NCI-H1930 (cell line): ENCODE measurements at places on chromosomes 12 and 14.

DNA sequence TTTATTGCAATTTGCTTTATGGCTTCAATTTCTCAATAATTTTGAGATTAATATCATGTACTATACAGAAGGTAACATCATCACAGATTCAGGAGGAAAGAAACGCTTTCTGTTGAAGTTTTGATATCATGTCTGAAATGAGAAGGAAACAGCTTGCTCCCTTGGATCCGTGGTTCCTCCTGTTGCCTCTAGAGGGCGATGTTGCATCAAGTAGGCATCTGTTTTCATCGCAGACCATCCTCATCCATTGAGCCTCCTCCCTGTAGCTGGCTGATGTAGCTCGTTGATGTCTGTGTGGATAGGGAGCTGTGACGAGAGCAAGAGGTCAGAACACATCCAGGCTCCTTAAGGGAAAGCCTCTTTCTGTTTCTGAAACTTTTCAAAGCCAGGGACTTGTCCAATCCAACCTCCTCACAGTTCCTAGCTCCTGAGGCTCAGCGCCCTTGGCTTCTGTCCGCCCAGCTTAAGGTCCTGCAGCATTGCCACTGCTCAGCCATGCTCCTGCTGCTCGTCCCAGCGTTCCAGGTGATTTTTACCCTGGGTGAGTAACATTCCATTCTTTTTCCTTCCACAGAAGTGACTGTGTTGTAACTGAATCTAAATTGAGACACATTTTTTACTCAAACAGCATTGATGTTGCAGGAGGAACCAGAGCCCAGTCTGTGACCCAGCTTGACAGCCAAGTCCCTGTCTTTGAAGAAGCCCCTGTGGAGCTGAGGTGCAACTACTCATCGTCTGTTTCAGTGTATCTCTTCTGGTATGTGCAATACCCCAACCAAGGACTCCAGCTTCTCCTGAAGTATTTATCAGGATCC, 304.8 kb upstream of the OR4E1 start:
- DNase-seq, result peak; percentile 66

DNA sequence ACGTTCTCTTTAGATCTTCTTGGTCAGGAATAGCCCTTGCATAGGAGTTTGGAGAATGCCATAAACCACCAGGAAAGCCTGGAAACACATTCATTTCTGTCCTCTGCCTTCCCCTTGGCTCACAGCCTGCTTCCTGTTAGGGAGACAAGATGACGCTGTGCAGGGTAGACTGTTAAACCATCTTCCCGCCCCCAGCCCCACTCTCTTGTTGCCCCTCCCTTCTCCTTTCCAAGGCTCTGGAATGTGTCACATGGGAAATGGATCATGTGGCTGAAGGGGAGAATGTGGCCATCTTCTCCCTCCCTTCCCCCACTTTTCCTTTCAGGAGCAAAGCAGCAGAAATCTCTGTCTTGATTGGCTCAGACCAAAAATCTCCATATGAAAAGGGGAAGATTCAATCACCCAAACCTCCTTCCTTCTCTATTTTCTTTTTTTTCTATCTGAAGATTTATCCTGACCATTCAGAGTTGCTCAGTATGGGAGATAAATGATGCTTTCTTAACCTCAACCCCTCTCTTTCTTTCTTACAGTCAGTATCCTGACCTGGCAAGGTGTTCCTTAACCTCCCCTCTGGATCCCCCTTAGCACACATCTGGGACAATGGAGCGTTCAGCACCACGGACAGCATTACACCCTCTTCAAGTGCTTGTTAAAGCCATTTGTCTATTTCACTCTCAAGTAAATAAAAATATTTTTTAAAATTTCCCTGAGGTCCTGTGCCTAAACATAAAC, 11.4 kb downstream of the GPR19 start:
- DNase-seq, result peak; percentile 80

DNA sequence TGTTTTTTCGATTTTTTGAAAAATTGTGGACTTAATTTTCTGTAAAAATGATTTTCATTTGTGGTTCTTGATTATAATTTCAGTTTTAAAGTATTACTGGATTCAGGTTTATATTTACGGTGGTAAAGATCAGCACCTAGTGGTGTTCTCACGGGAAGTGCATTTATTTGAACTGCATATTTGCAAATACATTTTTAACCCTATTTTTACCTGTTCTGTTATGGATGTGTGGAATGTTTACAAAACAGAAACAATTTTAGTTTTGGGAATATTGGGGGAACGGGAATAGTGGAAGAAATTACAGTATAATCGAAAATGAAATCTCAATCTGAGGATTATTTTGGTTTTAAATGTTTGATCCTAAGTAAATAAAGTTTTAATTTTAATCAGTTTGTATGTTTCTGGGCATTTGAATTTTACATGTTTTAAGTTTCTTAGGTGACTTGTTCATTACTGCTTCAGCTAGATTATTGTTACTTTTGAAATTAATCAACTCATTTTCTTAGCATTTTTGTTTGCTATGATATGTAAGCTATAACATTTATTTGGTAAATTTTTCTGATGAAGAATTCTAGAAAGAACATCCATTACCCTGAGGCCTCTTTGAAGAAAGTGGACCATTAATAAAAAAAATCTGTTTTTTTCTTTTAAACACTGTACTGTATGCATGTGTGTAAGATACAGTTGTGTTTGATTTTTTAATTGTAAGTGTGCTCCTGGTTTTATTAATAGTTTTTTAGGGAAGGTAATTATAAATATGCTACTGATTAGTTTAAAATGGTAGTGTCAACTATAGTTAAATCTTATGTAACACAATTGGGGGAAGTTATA, 942 bp downstream of the ATF7IP start:
- no peak for DNase-seq

- no peak for DNase-seq
Observed at GRCh38 chr12:50073712-50074111, 11.4 kb upstream of the SMARCD1 start.

- DNase-seq, result no peak
Observed at GRCh38 chr12:87679251-87679650, 349.9 kb downstream of the C12orf50 start.

- no peak for DNase-seq
Observed at GRCh38 chr14:99626041-99626648, 18.8 kb upstream of the HHIPL1 start.

DNA sequence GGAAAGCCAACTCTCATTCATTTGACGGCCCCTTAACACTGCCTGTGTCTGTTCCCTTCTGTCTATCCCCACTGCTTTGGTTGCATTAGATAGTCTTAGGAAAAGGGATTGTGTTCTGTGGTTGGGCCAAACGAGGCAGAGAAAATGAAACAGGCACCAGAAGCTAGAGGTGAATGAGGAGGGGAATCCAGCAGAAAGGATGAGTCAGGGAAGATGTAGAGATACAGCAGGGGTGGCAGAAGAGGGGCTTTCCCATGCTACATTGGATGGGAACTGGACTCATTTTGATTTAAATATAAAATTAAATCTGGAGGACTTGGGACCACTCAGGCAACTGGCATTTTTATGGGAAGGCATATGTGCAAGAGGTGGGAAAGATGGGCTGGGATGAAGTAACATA, 43.3 kb downstream of the OTOGL start:
- DNase-seq, result no peak

DNA sequence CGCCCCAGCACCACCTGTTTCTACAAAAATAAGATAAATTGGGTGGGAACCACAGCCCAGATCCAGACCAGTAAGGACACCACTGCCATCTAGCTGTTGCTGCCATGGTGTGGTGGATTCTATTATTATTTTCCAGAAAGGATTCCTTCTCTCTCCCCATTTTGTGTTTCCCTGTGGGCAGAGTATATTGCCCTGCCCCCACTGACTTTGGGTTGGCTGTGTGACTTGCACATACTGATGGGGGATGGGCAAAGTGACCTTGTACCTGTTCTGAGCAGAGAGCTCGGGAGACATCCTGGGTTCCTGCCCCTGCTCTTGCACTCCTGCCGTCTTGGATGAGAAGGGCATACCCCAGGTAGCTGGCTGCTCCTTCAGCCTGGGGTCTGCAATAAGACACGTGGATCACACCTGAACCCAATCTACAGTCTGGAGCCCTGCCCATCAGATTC, 24.3 kb downstream of the MOAP1 start:
- DNase-seq, result no peak

DNA sequence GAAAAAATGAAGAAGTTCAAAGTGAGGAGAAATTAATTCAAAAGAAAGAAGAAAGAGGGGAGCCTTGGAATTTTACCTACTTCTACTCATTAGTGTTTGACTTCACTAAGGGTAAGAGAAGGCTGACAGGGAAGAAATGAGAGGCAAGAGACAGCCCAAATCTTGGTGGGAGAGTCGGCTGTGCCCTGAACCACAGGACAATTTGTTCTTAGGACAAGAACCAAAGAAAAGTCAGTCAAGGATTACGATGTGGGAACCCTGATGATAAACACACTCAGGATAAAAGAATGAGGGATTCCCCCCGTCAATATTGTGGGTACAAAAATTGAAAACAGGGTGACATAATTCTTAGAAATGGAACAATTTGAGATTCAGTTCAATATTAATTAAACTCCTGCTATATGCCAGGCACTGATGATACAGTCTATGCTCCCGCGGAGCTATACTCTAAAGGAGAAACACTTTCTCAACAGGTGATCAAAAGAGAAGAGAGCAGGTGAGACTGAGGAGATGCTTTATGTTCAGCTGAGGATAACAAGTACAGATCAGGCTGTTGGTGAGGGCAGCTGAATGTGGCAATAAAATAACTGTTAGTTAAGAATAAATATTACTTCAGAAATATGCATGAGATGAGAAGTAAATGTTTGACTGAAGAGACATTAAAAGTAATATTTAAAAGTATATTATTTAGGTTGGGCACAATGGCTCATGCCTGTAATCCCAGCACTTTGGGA, 175.4 kb downstream of the SLC25A21 start:
- no peak for DNase-seq

DNA sequence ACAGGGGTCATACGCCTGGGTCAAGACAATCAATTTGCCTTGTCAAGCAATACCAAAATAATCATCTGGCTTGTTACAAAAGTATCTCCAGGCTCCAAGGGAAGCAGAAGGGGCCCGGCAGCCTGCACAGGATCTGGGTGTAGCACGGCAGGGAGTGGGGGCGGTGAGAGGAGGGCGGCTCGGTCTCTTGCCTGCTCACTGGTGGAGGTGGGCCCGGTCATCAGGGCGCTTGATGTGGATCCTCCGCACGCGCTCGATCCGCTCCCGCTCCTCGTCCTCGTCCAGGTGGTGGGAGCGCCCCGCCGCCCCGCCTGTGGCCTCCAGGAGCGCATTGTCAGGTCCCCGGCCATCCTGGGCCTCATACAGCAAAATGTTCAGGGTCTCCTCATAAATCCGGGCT, 25.7 kb downstream of the KCTD10 start:
- no peak for DNase-seq

- no peak for DNase-seq
Observed at GRCh38 chr12:113910751-113911272, 55.3 kb downstream of the RBM19 start.

DNA sequence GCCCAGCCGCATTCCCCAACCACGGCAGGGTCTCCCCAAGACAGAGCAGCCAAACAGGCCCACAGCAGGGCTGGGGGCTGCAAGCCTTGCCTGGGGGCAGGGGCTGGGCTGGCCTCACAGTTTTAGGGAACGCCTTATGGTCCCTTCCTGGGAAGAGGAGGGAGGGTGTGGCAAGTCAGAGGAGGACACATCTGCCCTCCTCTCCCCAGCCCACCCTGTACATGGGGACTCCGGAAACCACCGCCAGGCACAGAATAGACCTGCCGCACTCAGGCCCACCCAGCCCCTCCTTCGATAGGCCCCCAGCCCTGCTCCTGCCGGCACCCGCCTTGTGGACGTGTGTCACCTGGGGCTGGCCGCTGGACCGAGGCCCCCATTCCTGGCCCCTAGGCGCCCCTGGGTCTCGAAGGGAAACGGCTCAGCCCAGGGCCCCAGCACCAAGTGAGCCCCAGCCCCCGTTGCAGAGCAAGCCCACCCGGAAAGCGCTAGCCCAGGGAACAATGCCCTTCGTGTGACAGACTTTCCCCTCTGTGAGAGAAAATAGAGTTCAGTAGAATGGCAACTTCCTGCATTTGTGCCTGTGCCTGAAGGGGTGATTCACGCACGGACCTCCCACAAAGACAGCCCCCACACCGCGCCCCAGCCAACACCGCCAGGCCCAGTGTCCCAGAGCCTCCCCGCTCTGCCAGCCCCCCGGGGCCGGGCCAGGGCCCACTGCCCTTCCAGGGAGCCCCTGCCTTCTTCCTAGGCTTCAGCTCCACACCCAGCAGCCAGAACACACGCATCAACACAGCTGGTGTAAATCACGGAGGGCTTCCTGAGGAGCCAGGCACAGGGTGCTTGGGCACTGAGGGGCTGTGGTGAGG, 12.0 kb upstream of the NUDT14 start:
- DNase-seq, result no peak

- DNase-seq, result no peak
Observed at GRCh38 chr12:65918021-65918420, 93.7 kb downstream of the HMGA2 start.

DNA sequence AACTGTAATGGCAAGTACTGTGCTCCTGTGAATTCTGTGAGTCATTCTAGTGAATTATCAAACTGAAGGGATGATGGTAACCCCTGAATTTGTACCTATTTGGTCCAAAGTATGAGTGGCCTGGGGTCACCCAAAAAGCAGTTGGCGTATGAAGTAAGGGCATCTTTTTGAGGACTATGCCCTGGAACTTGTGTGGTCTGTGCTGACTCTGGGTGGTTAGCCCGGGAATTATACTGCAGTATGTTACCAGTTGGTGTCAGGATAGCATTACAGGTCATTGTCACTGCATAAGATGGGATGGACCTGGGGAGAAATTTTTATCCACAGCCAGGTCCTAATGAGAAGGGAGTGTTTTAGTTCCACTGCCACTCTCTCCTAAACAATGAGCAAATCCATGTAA, 174.7 kb downstream of the SSPN start:
- DNase-seq, result no peak

DNA sequence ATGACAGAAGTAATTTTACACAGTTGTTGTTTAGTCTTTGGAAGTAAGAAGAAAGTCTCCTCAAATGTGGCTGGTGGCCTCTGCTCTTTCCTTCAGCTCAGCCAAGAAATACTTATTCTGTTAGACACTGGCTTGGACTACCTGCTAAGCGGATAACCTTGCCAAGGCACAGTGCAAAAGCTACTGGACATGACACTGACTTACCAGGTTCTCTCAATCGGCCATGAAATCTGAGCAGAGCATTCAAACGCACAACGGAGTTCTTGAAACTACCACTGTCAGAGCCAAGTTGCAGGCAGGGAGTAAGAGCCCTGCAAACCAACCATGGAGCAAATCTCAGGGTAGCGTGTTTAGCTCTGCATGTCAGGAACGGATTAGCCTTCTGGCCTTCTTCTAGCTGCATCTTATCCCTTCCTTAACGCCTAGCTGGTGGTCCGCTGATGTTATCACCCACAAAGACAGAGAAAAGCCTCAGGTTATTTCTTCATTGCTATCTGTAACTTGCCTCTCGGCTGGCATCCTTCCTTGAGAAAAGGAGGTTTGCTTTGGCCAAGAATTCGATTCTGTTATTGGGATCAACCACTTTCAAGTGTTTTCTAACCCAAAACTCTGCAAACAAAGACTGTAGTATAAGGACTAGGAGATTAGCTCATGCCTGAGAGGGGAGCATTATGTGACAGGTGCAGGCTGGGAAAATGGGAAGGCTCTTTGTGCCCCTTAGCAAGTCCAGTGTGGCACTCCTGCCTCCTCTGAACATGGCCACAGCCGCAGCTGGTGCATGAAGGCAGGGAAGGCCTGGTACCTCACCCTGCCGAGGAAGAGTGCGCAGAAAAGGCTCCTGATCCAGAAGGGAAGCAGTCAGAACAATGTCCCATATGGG, 223.4 kb downstream of the GLT1D1 start:
- no peak for DNase-seq
